Midbrain (tissue), 1 donor: ENCODE measurements at places on chromosomes 4 and X.

DNA sequence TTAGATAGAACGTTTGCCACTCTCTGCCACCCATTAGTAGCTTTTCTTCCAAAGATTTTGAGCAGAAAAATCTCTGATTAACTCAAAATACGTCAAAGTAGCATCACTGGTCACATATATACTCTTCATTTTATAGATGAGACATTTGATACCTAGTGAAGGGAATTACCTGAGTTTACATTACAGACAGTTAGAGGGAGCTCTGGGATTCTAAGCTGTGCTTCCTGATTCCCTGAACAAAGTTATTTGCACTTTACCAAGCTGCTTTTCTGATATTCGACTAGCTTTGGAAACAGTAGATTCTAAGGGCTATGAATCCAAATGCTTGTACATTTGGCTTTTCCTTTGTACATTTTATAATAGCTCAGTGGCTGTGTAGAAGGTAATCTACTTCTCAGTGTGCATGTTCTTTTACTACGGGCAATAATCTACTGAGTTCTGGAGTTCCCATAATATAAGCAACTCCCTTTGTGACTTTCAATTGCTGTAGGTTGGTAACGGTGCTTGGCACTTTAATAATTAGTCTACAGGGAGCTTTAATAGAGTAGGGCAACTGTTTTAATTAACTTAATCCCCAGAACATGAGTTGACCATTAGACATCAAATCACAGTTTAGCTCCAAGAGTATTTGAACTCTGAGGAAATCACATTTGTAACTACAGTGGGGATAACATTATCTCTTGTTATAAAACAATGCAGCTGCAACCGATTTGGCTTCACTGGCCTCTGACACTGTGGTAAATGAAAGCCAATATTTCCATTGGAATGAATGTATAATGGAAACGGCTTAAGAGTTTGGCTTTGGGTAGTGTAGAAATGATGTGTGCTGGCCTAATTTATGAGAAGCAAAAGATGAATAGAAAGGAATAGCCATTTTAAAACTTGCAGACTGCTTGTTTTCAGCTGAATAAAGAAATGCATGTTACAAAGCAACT, 1602.4 kb downstream of the STIM2 start:
- DNase-seq: no peak

DNA sequence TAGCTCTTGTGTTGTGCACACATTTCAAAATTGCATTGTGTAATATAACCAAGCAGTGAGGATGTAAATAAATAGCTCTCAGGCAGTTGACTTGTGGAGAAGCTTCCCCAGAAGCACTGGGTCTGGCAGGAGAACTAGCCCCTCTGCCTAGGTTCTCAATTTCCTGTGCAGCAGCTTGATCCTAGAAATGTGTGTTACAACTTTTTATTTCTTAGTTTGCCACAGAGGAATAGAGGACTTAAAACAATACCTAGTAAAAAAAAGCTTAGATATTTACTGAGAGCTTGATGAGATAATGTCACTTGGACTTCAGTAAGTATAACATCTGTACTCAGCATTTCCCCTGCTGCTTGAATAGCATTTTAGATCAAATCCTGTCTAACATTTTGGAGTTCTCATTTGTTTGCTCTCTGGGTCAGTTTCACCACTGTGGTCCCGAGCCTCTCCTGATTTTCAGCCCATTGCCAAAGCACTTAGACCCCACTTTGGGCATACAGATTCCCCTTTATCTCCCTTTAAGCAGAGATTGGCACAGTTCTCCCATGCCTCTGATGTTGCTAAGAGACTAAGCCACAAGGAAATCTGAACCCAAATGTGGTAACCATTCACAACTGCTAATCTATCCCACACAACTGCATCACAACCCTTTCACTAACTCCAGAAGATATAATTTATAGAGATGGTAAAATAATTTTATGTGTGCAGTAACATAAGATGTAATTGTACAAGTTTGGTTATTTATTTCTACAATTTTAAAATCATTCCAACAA, 98.2 kb upstream of the NRK start:
- no peak for DNase-seq

DNA sequence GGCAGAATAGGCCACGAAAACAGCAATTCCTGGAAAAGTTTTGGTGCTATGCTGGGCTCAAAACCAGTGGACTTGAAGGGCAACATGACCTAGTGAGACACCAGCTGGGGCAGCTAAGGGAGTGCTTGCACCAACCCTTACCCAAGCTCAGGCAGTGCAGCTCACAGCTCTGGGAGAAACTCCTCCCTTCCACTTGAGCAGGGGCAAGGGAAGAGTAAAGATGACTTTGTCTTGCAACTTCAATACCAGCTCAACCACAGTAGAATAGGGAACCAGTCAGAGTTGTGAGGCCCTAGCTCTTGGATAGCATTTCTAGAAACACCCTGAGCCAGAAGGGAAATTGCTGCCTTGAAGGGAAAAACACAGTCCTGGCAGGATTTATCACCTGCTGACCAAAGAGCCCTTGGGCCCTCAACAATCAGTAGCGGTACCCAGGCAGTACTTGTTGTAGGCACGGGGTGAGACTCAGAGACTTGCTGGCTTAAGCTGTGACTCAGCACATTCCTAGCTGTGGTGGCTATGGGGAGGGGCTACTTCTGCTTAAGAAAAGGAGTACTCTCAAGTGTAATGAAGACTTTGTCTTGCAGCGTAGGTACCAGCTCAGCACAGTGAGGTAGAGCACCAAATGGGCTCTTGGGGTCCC, 19.7 kb upstream of the ABCG2 start:
- DNase-seq: peak; percentile 0

DNA sequence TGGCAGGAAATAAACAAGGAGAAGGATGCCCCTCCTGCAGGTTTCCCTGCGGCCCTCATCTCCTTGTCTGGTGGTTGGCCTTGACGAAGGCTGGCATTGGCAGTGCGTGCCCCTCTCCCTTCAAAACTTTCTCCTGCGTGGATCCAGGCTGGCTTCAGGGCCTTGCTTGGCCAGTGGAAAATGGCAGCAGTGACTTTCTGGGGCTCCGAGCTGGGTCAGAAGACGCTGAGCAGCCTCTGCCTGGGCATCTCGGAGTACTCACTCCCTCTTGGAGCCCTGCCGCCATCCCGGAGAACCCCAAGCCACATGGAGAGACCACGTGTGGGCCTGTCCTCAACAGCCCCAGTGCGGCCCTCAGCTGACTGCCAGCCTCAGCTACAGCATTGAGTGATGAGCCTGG, 39.5 kb downstream of the ADRA2C start:
- DNase-seq: no peak
